ENCODE measurements at places on chromosomes 4 and X.

- no peak for DNase-seq
These were observed 36.3 kb downstream of the BCLAF3 start for GRCh38 chrX:19954335-19955096.

DNA sequence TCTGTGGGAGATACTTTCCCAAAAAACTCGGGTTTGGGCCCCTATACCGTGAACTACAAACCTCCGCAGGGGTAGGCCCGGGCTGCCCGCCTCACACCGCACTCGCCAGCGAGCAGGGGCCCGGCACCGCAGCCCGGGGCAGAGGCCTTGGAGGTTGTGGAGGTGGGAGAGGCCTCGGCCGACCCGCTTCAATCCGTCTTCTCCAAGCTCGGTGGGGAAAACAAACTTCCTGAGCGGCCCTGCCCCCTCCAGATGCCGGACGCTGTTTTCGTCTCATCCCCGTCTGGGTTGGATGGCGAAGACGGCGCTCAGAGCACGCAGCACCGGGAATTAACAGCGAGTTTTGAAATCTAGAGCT lies 442 bp upstream of the MCUB start:
- peak; percentile 47 for DNase-seq

GRCh38 chrX:70079870-70080269 lies 17.6 kb downstream of the OTUD6A start:
- DNase-seq = no peak

GRCh38 chrX:37800717-37801116 lies 20.9 kb downstream of the CYBB start:
- DNase-seq = no peak

- no peak for DNase-seq
These were observed 1.5 kb upstream of the MSMO1 start for GRCh38 chr4:165325732-165326512.

- no peak for DNase-seq
These were observed 1.5 kb downstream of the STARD8 start for GRCh38 chrX:68648960-68649359.

- DNase-seq = no peak
These were observed 127.2 kb downstream of the ARHGEF9 start for GRCh38 chrX:63657821-63658220.

- DNase-seq = no peak
These were observed 9.1 kb downstream of the WFS1 start for GRCh38 chr4:6278801-6279197.

GRCh38 chr4:158998624-158999023 lies 104.3 kb upstream of the RAPGEF2 start:
- no peak for DNase-seq

GRCh38 chr4:166622425-166622977 lies 611.8 kb downstream of the SPOCK3 start:
- DNase-seq = no peak

DNA sequence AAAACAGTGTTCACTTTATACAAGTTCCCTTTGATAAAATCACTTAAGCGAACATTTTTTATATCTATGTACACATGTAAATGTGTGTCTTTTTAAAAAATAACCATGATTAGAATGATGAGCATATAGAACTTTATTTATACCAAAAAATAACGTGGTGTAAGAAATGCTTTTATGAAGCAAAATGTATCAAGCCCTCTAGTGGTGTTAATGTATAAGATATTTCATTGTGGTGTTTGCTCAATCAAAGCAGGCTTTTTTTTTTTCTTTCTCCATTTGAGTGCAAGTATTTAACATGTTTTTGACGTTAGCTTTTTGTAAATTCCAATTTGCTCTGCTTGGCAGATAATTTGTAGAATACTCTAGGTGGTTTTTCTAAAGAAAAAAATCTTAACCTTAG lies 2092.4 kb upstream of the TENM3 start:
- no peak for DNase-seq

- no peak for DNase-seq
These were observed 22.3 kb downstream of the PJA1 start for GRCh38 chrX:69142788-69143469.

GRCh38 chrX:12825801-12826200 lies 34.6 kb downstream of the PRPS2 start:
- no peak for DNase-seq

GRCh38 chrX:111876646-111877045 lies 665 bp downstream of the TRPC5OS start:
- no peak for DNase-seq

DNA sequence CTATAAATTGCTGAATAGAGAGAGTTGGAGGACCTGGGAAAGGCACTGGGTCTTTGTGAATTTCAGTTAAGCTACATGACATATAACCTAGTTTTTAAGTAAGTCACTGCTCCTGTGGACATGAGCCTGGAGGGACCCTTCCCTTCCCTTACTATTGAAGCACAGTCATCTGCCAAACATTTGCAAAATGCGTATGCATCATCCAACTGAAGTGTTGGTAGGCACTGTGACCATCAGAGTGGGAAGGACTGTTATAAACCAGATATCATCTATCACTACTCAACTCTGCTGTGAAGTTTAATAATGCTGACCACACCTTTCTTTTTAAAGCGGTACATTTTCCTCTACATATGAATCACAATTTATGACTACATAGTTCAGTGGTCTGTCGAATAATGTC lies 5.2 kb downstream of the GABRA3 start:
- DNase-seq = no peak

GRCh38 chrX:25872786-25873185 lies 265.4 kb upstream of the MAGEB18 start:
- DNase-seq = no peak

GRCh38 chrX:2474963-2475726 lies 25.6 kb downstream of the DHRSX start:
- DNase-seq = no peak

- peak; percentile 50 for DNase-seq
These were observed 2.4 kb upstream of the PCDH10 start for GRCh38 chr4:133146574-133147241.

DNA sequence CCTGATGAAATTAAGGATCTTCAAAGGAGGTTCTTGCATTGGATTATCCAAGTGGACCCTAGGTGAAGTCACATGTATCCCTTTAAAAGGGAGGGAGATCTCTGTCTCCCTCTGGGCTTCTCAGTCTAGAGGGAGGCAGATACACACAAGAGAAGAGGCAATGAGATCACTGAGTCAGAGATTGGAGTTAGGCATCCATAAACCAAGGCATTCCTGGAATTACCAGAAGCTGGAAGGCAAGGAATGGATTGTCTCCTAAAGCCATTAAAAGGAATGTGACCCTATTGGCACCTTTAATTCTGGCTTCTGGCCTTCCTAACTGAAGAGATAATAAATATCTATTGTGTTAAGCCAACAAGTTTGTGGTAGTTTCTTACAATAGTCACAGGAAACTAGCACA lies 383.2 kb downstream of the PACRGL start:
- DNase-seq = no peak

GRCh38 chr4:173056710-173057109 lies 111.9 kb upstream of the GALNT7 start:
- no peak for DNase-seq

GRCh38 chr4:142547974-142548373 lies 298.1 kb downstream of the INPP4B start:
- no peak for DNase-seq

DNA sequence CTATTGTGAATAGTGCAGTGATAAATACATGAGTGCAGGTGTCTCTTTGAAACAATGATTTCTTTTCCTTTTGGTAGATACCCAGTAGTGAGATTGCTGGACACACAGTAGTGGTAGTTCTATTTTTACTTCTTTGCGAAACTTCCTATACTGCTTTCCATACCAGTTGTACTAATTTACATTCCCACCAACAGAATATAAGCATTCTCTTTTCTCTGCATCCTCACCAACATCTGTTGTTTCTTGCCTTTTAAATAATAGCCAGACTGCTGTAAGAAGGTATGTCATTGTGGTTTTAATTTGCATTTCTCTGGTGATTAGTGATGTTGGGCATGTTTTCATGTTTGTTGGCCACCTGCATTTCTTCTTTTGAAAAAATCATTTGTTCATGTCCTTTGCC lies 105.9 kb downstream of the COL4A6 start:
- no peak for DNase-seq
